H1 (cell line): ENCODE measurements at places on chromosomes 1 and 21. TPM values are rescaled to one million over a fixed set of nuclear protein-coding genes. Genes with fewer than 3 reads are reported as not detected.

DNA sequence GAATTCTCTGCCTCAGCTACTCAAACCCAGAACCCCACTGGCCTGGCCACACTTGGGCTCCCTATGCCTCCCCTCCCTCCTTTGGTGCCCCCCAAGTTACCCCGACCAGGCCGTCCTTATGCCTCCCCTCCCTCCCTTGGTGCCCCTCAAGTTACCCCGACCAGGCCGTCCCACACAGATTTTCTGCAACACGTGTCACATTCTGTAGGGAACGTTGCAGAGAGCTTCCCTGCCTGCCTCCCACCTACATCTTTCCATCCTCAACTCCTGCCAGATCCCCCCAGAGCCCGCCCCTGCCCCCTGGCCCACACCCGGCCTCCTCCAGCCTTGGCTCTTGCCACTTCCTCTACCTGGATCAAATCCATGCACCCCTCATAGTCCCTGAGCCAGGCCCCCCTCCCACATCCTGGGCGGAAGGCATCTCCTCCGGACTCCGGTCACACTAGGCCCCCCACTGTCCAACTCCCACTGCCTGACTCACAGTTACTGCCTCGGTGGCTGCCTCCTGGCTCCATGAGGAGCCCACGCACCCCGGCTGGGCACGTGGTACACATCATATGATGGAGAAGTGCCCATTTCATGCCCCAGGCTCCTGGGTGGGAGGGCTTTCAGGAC, 41.2 kb downstream of the KCNAB2 start:
- no peak overlapping the region for H3K4me3 ChIP-seq
- no peak for DNase-seq
- H3K4me1 ChIP-seq = no peaks in the 10 kb centered on the region; the same call in 1 of the 2 replicates
- H3K36me3 ChIP-seq = no peaks in the 10 kb centered on the region

- no peaks in the 10 kb centered on the region for H3K36me3 ChIP-seq
- no peak overlapping the region for H3K27ac ChIP-seq
- peaks cover 2% of the 10 kb centered on the region for H3K4me1 ChIP-seq
- DNase-seq = no peak
- H3K27me3 ChIP-seq = no peaks in the 10 kb centered on the region
These were observed 63.1 kb downstream of the MATN1 start for GRCh38 chr1:30660241-30660640.

DNA sequence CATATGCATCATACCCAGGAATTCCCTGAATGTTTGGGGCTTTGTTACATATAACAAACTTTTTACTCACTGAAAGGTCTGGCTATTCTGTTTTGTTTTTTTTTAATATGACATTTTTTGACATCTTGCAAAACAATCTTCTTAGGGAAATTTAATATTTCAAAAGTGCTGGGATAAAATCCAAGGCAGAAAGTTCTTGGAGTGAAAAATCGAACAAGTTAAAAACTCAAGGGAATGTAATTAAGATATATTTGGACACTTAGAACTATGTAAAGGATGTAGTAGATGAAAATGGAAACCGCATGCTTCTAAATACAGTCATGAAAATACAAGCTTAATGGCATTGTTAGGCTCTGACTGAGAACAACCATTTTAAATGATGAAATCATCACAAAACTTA, 8.6 kb downstream of the CHODL start:
- no peak for DNase-seq
- no peak overlapping the region for H3K4me3 ChIP-seq
- H3K27me3 ChIP-seq = no peaks in the 10 kb centered on the region
- H3K27ac ChIP-seq = no peak overlapping the region
- H3K4me1 ChIP-seq = no peaks in the 10 kb centered on the region

- no peaks in the 10 kb centered on the region for H3K27me3 ChIP-seq
- H3K4me1 ChIP-seq = peaks cover 2% of the 10 kb centered on the region; the same call in 1 of the 2 replicates
- H3K4me3 ChIP-seq = no peak overlapping the region
- DNase-seq = peak; percentile 61
- H3K27ac ChIP-seq = peak overlapping the region; percentile 24; the same call in 1 of the 2 replicates
- peaks cover 10% of the 10 kb centered on the region; the same call in 1 of the 2 replicates for H3K36me3 ChIP-seq
These were observed 30.5 kb upstream of the B3GALT2 start for GRCh38 chr1:193216920-193217319.

Gene B3GALT5
- total RNA-seq = 23.8 and 25.1 TPM in 2 replicates

Gene IFNGR2
- 34.9 and 36.0 TPM in 2 replicates for total RNA-seq

DNA sequence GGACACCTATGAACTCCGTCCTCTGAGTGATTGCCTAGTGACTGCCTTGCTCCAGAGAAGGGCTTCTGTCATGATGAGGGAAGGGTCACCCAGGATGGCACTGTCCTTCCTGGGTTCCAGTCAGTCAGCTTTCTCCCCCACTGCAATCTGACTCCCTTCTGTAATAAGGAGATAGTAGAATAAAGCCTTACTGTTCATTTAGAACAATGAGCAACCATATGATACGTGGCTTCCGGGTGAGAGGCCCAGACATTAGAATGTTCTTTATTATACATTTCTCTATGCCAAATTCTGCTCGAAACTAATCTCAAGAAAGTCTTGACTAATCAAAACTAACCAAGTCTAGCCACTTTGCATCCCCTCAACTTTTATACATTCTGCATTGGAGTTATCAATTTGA, 8.5 kb upstream of the MTMR11 start:
- H3K27me3 ChIP-seq = no peaks in the 10 kb centered on the region
- H3K27ac ChIP-seq = no peak overlapping the region
- DNase-seq = no peak
- no peak overlapping the region for H3K4me3 ChIP-seq
- H3K4me1 ChIP-seq = no peaks in the 10 kb centered on the region
- H3K36me3 ChIP-seq = peaks cover 2% of the 10 kb centered on the region; the same call in 1 of the 2 replicates

DNA sequence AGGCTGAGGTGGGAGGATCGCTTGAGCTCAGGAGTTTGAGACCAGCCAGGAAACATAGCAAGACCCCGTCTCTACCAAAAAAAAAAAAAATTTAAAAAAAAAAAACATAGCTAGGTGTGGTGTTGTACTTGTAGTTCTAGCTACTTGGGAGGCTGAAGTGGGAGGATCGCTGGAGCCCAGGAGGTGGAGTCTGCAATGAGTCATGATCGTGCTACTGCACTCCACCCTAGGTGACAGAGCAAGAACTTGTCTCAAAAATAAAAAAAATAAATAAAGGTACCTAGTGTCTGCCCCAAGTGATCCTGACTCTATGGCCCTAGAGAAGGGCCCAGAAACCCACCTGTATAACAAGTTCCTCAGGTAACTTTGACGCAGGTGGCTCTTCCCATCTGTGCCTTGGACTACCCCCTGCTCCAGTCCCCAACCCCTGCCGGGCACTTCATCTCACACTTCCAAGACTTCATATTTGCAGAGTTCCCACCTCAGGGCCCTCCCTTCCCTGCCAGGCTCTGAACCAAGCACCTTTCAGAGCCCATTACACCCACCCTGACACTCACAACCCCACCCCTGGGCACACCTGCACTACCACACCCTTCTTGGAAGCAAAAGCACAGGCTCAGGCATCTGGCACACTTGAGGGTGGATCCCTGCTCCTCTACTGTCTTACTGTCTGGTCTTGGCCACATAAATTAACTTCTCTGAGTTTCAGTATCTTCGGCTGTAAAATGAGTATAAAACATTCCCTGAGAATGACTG, 80.2 kb upstream of the KLHDC7A start:
- no peaks in the 10 kb centered on the region for H3K36me3 ChIP-seq
- no peak for DNase-seq
- H3K27me3 ChIP-seq = no peaks in the 10 kb centered on the region; the same call in 1 of the 2 replicates
- no peak overlapping the region for H3K4me3 ChIP-seq
- H3K4me1 ChIP-seq = peaks cover 2% of the 10 kb centered on the region; the same call in 1 of the 2 replicates
- H3K27ac ChIP-seq = no peak overlapping the region

Gene C1orf94
- 4.8 and 5.8 TPM in 2 replicates for total RNA-seq

Gene YBX1
- 1,219 and 1,248 TPM in 2 replicates for total RNA-seq

Gene ITLN1
- total RNA-seq = not detected in 2 replicates

DNA sequence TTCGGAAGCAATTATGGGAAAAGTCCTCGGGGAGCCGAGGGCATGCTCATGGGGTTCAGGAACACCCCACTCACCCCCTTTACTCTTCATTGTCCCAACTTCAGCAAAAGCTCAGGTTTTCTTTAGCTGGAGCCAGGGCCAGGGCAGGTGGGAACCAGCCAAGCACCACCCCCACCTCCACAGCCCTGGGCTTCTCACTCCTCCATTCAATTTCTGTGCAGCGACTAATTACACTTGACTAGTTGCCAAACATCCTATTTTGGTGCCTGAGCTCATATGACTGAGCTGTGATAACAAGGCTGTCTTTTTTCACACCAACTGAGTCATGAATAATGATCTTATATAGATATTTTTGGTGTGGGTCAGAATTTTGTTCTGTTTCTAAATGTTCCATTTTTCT, 257.2 kb upstream of the AJAP1 start:
- no peak for DNase-seq
- H3K27ac ChIP-seq = no peak overlapping the region
- H3K4me3 ChIP-seq = no peak overlapping the region
- H3K36me3 ChIP-seq = no peaks in the 10 kb centered on the region
- no peaks in the 10 kb centered on the region for H3K4me1 ChIP-seq
- H3K27me3 ChIP-seq = no peaks in the 10 kb centered on the region

DNA sequence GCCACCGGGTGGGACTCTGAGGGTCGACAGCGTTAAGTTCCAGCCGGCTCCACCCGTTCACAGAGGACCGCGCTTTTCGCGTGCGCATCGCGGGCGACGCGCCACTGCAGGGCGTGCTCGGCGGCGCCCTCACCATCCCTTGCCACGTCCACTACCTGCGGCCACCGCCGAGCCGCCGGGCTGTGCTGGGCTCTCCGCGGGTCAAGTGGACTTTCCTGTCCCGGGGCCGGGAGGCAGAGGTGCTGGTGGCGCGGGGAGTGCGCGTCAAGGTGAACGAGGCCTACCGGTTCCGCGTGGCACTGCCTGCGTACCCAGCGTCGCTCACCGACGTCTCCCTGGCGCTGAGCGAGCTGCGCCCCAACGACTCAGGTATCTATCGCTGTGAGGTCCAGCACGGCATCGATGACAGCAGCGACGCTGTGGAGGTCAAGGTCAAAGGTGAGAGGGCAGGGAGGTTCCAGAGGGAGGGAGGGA, 4.9 kb downstream of the BCAN start:
- H3K36me3 ChIP-seq = no peaks in the 10 kb centered on the region
- H3K27me3 ChIP-seq = peaks cover 49% of the 10 kb centered on the region
- no peak overlapping the region for H3K4me3 ChIP-seq
- H3K27ac ChIP-seq = no peak overlapping the region
- peaks cover 11% of the 10 kb centered on the region for H3K4me1 ChIP-seq
- DNase-seq = no peak

- no peaks in the 10 kb centered on the region for H3K27me3 ChIP-seq
- no peak overlapping the region for H3K4me3 ChIP-seq
- no peaks in the 10 kb centered on the region for H3K4me1 ChIP-seq
- H3K27ac ChIP-seq = no peak overlapping the region
- no peaks in the 10 kb centered on the region for H3K36me3 ChIP-seq
- DNase-seq = no peak
These were observed 24.9 kb upstream of the CDC42BPA start for GRCh38 chr1:227343206-227343605.

Gene GLIS1
- 0.21 and 0.22 TPM in 2 replicates for total RNA-seq

Gene RNF207
- 3.9 and 4.2 TPM in 2 replicates for total RNA-seq

Gene VCAM1
- 0.21 TPM in 1 of 2 replicates, not detected in the other for total RNA-seq

Gene WNT3A
- 0.10 and 0.19 TPM in 2 replicates for total RNA-seq

DNA sequence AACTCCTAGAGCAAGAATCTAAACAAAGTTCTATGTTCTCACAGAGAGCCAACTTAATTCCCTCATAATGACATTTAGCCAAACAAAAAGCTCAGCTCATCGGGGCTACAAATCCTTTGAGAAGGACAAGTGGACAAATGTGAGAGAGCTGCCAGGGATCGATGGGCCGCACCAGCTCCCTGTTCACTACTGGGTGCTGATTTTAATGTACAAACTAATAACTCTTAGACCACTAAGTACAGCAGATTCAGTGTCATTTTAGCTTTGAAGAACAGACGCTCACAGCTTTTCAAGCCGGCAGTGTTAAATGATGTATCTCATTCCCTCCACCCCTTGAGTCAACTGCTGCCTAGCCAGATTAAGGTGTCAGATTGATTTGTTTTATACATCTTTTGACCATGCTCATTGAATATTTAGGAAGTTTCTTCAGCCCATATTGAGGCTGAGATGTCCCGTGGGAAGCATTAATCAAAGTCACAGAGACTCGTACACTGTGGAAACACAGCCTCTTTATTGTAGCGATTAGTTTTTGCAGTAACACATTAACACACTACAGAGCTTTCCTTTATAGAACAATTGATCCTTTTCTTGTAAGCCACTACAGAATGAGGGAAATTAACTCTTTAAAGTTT, 21.1 kb downstream of the PROX1 start:
- H3K4me1 ChIP-seq = no peaks in the 10 kb centered on the region
- H3K4me3 ChIP-seq = no peak overlapping the region
- no peak for DNase-seq
- no peaks in the 10 kb centered on the region for H3K36me3 ChIP-seq
- no peak overlapping the region for H3K27ac ChIP-seq
- no peaks in the 10 kb centered on the region for H3K27me3 ChIP-seq

DNA sequence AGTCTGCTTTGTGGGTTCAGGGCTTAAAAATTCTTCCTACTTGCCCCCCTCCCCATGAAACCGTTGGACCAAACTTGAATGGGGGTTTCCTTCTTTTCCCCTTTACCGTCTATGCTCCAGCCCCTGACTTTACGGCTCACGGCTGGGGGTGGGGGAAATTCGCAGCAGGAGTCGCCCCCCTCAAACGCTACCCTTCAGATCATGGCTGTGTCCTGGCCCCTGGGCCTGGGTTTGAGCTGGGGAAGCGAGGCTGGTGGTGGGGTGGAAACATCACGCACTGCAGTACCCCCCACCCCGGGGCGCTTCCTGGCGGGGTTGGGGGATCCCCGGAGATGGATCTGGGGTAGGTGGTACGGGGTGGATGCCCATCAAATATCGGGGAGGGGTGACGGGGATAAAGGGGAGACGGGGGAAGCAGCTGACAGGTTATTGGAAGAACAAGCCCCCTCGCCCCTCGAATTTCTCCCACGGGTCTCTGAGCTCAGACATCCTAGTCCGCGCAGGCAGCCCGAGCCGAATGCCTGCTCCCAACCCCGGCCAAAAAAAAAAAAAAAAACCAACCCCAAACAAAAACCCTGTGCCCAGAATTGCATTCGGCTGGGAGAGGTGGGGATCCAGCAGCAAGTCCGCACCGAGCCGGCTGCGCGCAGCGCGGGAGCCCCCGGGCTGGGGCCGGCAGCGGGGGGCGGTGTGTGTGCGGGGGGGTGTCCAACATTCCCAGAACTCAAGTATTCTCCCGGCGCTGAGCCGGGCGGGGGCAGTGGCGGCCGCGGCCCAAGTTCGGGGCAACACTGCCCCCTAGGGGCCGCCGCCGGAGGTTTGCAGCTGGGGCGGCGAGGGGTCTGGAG, 59.0 kb upstream of the ACOT11 start:
- H3K4me1 ChIP-seq = peaks cover 12% of the 10 kb centered on the region
- no peaks in the 10 kb centered on the region for H3K36me3 ChIP-seq
- peak overlapping the region; percentile 96 for H3K27ac ChIP-seq
- DNase-seq = peak; percentile 96
